ENCODE measurements at places on chromosomes 11 and 22.

DNA sequence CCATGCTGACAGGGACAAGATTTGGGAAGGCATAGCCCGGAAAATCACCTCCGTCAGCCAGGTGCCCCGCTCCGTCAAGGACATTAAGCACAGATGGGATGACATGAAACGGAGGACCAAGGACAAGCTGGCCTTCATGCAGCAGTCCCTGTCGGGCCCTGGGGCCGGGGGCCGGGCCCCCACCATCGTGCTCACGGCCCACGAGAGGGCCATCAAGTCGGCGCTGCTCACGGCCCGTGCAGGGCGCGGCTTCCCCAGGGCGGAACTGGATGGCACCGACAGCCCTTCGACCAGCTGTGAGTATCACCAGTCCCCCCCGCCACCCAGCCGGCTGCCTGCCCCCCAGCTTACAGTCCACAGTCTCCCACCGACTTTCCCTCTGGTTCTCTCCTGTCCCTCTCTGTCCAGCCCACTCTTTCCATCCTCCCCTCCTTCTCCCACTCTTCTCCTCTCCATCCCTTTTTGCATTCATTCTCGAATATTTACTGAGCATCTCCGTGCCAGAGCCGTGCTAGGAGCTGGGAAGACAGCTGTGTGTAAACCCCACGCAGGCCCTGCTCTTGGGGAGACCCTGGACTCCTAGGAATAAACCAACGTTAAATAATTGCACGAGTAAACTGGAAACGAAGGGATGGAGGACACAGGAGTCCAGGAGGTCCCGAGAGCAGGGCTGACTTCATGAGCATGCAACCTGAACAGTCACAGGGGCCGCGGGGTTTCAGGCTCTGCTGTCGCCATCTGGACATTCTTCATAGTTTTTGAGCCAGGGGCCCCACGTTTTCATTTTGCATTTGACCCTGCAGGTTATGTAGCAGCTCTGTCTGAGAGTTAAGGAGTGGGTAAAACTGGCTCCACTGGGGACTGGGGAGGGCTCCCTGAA lies 62.8 kb downstream of the PRDM11 start:
- no peak for DNase-seq

GRCh38 chr11:112874980-112875379 lies 86.2 kb upstream of the NCAM1 start:
- DNase-seq = no peak

DNA sequence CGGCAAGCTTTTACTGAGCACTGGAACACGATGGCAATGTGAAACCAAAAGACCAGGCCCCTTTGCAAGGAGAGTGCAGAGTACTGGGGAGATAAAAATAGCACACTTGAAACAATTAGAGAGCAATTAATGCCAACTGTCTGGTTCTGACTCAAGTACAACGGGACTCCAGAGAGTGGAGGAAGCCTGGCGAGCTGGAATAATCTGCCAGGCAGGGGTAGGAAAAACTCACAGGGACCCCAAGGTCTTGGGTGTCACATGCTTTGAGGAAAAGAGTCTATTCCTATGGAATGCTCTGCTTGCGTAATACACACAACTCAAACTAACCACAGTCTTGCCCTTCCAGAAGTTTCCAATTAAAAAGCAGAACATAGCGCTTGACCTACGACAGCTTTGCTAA lies 113.0 kb upstream of the CLMP start:
- DNase-seq = no peak

- DNase-seq = no peak
Observed at GRCh38 chr11:96147906-96148486, 195.0 kb downstream of the MAML2 start.

- DNase-seq = no peak
Observed at GRCh38 chr22:27299181-27300085, 502.1 kb downstream of the MN1 start.

- DNase-seq = no peak
Observed at GRCh38 chr22:42414021-42414420, 18.2 kb downstream of the NFAM1 start.

DNA sequence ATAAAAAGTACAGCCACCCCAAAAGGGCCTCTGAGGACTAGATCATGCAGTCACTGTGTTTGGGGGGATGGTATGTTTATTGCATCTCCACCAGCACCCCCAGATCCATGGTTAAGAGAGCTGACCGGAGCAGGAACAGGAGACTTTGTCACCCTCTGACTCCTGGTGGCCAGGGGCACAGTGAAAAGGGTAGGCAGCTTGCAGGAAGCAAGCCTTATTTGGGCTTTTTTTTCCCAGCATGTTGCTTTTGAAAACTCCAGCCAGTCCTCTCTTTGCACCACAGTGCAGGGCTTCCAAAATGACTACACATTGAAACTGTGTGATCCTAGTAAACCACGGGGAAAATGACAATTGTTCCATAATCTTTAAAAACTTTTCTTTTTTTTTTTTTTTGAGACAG lies 20.6 kb downstream of the PRR5 start:
- DNase-seq = no peak

GRCh38 chr11:12724301-12725054 lies 50.3 kb downstream of the TEAD1 start:
- DNase-seq = no peak

GRCh38 chr22:40727964-40728615 lies 48.8 kb downstream of the MCHR1 start:
- no peak for DNase-seq

All from CD4-positive, alpha-beta T cell treated with Interleukin-17A for 1 hour (primary cell).